ENCODE measurements at places on chromosomes 2 and 18.

GRCh38 chr2:235496239-235496621, 2.4 kb downstream of the AGAP1 start:
- no peak for DNase-seq

- DNase-seq = no peak
These were observed 305.7 kb upstream of the SKOR2 start for GRCh38 chr18:47557160-47557559.

- peak; percentile 11 for DNase-seq
These were observed 176.6 kb downstream of the VWC2L start for GRCh38 chr2:214587442-214587841.

DNA sequence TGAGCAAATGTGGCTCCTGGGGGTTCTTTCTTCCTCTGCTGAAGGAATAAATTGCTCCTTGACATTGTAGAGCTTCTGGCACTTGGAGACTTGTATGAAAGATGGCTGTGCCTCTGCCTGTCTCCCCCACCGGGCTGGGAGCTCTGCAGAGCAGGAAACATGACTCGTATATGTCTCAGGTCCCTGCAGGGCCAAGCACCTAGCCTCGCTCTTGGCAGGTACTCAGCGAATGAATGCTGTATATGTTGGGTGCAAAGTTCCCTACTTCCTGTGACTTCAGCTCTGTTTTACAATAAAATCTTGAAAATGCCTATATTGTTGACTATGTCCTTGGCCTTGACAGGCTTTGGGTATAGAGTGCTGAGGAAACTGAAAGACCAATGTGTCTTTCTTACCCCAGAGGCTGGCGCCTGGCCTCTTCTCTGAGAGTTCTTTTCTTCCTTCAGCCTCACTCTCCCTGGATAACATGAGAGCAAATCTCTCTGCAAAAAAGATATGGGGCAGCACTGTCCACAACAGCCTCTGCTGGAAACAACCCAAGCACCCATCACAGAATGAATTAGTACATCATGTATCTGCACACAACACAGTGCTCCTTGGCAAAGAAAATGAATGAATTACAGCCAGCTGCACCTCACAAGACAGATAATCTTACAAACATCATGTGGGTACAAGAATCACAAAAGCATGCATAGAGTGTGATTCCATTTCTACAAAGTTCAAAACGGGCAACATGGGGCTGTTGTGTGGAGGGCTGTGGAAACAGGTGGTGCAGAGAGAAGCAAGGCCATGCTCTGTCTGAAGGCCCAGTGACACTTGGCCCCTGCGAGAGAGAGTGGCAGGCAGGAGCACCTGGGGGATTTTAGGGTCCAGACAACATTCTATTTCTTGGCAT, 6.6 kb downstream of the IL1RN start:
- DNase-seq = no peak

- no peak for DNase-seq
These were observed 357.0 kb downstream of the GALNT13 start for GRCh38 chr2:154228566-154229280.

GRCh38 chr2:118642501-118642900, 204.9 kb downstream of the EN1 start:
- DNase-seq = no peak

- DNase-seq = no peak
These were observed 11.9 kb upstream of the IGFBP2 start for GRCh38 chr2:216621292-216621691.

GRCh38 chr2:207847807-207848544, 78.3 kb upstream of the FZD5 start:
- no peak for DNase-seq

GRCh38 chr18:46315161-46315560, 211.0 kb downstream of the HAUS1 start:
- DNase-seq = no peak

All from neural crest cell (in vitro differentiated cells).